ENCODE measurements at places on chromosomes 3 and 15.

DNA sequence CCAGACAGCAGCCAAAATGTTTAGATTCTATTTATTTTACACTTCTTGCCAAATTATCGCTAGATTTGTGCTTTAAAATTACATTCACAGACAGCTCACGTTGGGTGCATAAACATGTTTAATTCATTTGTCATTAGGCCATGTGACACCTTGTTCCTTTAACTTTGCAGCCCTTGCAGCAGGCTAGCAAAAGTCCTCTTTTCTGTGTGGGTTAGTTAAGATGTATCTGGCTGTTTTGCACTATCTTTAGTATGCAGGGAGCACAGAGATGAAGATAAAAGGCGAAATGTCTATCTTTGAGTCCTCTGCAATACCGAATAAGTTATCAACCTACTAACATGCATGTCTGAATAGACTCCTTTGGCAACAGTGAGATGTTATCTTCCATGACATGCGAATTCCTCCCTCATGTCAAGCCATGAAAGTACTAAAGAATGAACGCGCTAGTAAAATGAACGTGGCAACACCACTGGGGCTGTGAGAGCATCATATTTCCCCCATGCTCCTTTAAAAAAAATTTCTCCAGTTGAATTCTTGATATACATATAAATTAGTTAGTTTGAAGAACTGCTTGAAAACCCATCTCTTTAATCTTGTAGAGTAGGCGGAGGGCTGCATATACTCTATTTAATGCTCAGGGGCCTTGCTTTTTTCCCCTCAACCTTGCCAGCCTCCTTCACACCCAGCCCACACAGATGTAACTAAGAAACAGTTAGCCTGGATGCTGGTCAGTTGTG, 620.4 kb upstream of the NR2F2 start:
- DNase-seq: no peak

- no peak for DNase-seq
Observed at GRCh38 chr3:86073799-86074198, 917.1 kb downstream of the VGLL3 start.

DNA sequence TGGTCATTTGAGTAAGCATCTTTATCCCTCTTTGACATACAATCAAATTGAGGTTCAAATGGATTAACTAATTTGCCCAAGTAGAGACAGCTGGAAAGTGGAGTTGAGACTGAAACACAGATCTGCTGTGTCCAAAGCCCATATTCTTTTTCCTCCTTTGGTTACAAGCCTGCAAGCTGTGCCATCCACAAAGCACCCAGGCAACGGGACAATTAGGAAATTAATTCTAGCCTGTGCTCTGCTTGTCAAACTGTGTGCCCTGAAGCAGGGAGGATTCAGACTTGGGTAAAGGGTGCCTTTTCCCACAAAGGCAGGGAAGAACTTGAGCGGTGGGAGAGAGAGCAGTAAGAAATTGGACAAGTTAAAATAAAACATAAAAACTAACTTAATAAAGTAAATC, 127.9 kb downstream of the DTWD1 start:
- no peak for DNase-seq

- DNase-seq: no peak
Observed at GRCh38 chr3:39808467-39809180, 785 bp upstream of the MYRIP start.

DNA sequence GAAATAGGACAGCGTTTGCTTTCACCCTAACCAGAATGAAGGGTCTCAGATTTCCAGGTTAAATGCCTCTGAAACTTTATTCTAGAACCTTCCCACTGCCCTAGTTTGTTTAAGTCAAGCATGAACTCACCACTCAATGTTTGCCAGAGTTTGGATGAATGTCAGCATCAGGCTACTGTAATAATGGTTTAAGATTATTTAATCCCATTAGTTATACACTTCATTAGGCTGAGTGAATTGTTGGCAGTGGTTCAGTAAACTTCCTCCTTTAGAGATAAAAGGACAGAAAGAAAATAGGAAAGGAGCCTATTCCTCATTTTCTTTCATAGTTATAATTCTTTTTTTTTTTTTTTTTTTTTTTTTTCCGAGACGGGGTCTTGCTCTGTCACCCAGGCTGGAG, 401.9 kb upstream of the TPRG1 start:
- no peak for DNase-seq

GRCh38 chr15:40584191-40584590, 9.9 kb upstream of the KNL1 start:
- no peak for DNase-seq

DNA sequence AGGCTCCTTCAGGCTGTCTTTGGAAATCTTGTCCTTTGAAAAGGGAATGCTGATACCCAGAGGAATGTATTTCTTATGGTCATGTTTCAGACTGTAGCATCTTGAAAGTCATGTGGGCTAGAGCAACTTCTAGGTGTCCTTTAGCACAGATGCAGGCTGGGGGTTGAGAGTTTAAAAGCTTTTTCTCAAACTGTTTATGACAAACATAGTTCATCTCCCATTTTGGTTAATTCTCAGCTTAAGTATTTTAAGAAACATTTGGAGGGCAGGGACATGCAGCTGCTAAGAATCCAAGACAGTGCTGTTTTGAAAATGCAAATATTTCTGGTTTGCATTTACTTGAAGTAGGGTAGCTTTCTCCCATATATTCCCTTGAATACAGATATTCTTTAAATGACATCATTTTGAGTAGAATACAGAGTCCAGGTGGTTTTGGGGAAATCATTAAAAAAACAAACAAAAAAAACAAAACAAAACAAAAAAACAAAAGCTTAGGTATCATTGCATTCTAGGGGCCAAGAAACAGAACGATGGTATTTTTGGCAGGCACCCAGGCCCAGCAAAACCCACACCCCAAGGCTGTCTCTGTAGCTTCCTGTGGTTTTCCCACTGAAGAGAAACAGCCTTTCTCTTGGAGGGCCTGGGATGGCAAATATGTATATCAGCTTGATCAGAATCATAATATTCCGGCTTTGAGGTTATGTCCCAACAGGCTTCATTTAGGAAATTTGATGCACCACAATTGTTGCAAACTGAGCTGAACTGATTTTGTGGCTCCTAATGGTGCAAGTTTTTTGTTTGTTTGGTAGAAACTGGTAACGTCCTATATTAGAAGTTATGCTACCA, 120.0 kb downstream of the ATG7 start:
- DNase-seq: no peak

DNA sequence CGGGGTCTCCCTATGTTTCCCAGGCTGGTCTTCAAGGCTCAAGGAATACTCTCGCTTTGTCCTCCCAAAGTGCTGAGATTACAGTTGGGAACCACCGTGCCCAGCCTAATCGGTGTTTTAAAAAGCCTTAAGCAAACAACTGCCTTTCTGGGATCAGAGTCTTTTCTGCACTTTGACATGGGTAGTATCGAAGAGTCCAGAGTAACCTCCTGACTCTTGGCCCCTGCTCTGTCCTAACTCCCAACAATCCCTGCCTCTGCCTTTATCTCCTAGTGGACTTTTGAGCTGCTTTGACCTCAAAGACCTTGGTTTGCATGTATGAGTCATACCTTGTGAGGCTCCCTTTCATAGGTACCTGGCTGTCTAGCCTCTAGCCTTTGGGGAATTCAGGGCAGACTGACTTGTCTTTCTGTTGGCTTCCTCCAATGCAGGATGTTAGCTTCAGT, 21.0 kb upstream of the HACD2 start:
- no peak for DNase-seq

GRCh38 chr3:98903099-98903498, 1.6 kb upstream of the DCBLD2 start:
- no peak for DNase-seq

All from stimulated activated CD4-positive, alpha-beta T cell treated with anti-CD3 and anti-CD28 coated beads, Interleukin-1b, Interleukin-23, amount 100 ng/mL, for 24 hours (primary cell).